ENCODE measurements at places on chromosomes 2 and 18. TPM values are rescaled to one million over a fixed set of nuclear protein-coding genes. Genes with fewer than 3 reads are reported as not detected.

The RPRM gene
- not detected for total RNA-seq

The ZBTB7C gene
- 0.39 TPM for total RNA-seq

The MAP2 gene
- total RNA-seq, result 0.05 TPM

The GLB1L gene
- 3.3 TPM for total RNA-seq

The GPR45 gene
- total RNA-seq, result not detected

The PTPRN gene
- not detected for total RNA-seq
